ENCODE measurements at places on chromosomes 4 and X.

DNA sequence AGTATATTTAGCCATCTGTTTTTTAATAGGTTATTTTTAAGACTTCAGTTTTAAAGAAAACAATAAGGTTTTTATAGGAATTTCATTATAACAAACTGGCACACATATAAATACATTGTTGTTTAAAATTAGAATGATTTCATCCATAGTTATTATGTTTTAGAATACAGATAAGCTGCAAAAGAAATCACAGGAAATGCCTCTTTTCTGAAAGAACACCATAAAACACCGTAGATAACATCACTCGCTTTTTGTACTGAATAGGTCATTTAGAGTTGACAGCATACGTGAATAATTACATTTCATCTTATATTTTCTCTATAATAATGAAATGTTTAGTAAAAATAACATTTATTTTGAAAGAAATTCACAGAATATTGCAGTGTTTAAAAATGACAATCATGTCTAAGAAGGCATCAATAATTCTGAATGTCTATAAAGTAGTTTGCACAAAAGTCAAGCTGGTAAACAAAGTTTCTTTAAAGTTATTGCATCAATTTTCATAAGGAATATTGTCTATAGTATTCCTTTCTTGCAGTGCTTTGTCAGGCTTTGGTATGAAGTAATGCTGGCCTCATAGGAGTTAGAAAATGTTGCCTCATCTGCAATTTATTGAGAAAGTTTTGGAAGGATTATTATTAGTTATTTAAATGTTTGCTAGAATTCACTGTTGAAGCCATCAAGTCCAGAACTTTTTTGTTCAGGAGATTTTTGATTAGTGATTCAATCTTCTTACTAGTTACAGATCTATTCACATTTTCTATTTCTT, 17.9 kb upstream of the VEGFC start:
- DNase-seq: no peak

DNA sequence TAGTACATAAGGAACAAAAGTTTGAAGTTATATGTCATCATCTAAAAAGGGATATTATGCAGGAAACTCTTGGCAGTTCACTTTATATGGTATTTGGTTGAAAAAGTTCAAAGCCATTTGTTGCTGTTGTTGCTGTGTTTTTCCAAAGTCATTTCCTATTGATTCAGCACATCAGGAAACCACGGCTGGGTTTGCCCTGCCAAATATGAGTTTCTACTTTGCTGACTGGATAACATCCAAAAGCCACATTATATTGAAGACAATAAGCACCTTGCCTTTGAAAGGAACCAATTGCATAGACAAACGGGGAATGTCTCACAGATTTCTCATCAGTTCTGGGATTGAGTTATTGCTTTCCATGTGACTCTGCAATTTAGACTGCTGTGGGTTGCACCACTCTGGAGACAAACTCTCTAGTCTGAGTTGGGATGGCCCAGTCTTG, 206.1 kb downstream of the SLC39A8 start:
- no peak for DNase-seq

DNA sequence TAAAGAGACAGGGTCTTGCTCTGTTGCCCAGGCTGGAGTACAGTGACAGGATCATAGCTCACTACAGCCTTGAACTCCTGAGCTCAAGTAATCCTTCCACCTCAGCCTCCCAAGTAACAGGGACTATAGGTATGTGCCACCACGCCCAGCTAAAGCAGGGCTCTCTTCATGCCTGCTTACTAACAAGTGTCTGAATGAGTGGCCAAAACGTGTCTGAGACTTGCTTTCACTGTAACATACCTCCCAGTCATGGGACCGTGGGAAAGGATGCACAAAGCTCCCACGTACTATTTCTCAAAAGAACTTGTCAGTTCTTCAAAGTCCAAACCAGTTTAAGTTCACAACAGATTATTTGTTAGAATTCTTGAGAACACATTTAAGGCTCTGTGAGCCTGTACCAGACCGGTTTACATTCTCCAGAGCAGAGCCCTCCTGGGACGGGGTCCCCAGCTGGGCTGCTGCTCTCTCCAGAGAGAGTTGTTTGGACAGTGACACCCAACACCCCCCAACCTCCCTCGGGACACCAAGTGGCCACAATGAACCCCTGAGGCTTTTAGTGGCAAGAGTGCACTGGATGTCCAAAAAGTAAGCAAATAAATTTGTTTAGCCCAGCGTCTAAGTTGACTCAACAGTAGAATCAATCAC, 24.1 kb downstream of the SH3KBP1 start:
- no peak for DNase-seq

- no peak for DNase-seq
These were observed 108.3 kb upstream of the CAMK2D start for GRCh38 chr4:113869743-113870375.

GRCh38 chr4:10395971-10396580, 61.1 kb downstream of the ZNF518B start:
- DNase-seq: no peak

DNA sequence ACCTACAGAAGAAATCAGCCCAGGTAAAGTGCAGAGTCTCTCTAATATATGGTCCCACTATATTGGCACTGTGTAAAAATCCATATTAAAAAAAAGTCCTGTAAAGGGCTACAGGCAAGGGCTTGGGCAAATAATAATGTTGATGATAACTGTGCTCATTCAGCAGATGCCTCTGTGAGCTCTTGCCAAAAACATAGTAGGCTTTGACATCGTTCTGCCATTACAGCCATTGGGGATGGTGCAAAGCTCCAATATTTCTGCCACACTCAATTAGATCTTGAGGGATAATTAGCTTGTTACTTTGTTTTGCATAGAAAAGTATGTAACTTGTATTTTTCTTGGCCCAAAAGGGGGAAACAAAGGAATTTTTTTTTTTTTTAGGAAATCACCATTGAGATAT, 645.5 kb upstream of the FAM241A start:
- no peak for DNase-seq

DNA sequence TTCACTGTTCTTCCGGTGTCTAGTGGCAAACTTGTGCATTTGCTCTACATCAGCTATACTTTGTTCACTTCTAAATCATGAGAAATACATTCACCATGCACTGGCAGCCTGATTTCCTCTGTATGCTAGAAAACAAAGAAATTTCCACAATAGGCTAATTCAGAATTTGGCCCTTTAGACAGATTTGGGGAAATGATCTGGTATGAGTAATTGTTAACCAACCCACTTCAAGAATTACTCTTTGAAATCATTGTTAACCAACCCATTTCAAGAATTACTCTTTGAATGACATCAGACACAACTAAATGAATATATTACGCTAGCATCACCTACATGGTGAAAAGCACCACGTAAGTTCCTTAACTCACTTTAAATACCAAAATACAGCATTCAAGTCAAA, 14.6 kb downstream of the APBB2 start:
- DNase-seq: no peak

- DNase-seq: no peak
These were observed 1.5 kb upstream of the PITX2 start for GRCh38 chr4:110624398-110624780.

GRCh38 chr4:5203309-5203992, 152.2 kb downstream of the STK32B start:
- no peak for DNase-seq

DNA sequence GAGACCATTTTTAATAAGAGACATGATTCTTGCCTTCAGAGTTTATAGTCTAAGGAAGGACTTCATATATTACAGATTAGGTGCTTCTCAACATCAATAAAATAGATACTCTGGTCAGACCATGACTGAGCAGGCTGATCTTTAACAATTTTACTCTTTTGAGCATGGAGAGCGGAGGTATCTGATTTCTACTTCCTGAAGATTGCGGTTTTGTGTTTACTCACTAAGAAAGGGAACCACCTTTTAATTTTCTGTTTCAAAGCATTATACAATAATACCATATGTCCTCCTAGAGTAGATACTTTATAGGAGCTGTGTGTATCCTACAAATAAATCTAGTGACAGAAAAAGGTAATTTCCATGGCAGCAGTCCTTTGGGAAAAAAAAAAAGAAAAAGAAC, 12.5 kb downstream of the MORC4 start:
- no peak for DNase-seq

- no peak for DNase-seq
These were observed 28.7 kb downstream of the RBPJ start for GRCh38 chr4:26349496-26349895.

DNA sequence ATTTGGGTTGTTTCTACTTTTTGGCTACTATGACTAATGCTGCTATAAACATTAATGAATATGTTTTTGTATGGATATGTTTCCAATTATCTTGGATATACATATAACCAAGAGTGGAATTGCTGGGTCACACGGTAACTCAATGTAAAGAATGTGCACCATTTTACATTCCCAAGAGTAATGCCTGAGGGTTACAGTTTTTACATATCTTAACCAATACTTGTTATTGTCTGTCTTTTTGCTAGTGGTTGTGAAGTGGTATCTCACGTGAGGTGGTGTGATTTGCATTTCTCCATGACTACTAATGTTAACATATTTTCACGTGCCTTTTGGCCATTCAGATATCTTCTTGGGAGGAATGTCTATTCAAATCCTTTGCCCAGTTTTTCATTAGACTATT, 200.3 kb upstream of the MAB21L2 start:
- no peak for DNase-seq

GRCh38 chr4:141640696-141641095, 4.3 kb downstream of the IL15 start:
- no peak for DNase-seq

DNA sequence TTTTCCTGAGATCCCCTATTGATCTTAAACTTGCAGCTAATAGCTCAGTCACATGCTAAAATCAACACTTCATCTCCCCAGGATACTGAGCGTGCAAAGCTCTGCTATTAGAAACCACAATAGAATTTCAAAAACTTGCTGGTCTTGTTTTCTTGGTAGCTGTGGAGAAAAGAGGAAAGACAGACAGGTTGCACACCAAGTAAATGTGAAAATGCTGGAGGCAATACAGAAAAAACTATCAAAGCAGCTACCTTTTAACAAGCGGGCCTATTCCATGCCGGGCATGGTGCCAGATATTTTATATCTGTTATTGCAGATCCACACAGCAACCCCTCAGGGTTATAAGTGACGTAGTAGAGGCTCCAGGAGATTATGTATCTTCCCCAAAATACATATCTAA, 171.9 kb downstream of the DCTD start:
- no peak for DNase-seq

- DNase-seq: no peak
These were observed 411.9 kb upstream of the ACTRT1 start for GRCh38 chrX:128464116-128464515.

- no peak for DNase-seq
These were observed 47.7 kb downstream of the SNX25 start for GRCh38 chr4:185257086-185257485.

GRCh38 chr4:40040908-40041307, 15.7 kb upstream of the N4BP2 start:
- DNase-seq: no peak

DNA sequence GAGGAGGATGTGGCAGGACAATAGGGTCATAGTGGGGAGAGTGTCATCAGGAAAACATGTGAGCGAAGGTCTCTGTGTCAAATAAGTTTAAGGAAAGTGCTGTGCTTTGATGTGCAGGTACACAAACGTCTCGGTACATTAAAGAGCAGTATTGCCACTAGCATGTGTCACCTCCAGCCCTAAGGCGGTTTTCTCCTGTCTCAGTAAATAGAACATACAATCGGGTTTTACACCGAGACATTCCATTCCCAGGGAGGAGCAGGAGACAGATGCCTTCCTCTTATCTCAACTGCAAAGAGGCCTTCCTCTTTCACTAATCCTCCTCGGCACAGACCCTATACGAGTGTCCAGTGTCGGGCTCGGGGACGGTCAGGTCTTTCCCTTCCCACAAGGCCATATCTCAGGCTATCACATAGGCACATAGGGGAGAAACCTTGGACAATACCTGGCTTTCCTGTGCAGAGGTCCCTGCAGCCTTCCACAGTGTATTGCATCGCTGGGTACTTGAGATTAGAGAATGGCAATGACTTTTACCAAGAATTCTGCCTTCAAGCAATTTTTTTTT, 684.5 kb downstream of the PDHA2 start:
- no peak for DNase-seq
